Vagina (tissue), 2 donors: ENCODE measurements at places on chromosomes 7 and 10.

DNA sequence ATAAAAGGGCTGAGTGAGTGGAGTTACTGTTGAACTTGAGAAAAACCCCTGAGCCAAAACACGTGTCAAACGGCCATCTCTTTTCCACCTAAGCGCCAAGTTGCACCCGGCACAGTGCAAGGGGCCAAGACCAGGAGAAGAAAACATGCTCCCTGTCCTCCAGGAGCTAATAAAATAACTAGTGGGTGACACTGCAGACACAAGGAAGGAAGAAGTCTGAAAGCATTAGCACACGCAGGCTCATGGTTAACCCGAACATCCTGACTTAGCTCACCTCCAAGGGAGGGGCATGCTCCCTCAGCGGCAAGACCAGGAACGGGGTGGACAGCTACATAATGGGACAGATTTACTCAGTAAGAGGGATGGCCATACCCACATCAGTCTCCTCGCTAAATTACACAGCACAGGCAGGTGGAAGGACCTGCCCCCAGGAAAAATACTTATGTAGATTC lies 65.0 kb downstream of the PIP4K2A start:
- no peak for DNase-seq

GRCh38 chr10:17689137-17689536 lies 45.2 kb downstream of the STAM start:
- DNase-seq, result no peak

- DNase-seq, result no peak
Observed at GRCh38 chr7:118009419-118009818, 136.2 kb upstream of the CTTNBP2 start.

DNA sequence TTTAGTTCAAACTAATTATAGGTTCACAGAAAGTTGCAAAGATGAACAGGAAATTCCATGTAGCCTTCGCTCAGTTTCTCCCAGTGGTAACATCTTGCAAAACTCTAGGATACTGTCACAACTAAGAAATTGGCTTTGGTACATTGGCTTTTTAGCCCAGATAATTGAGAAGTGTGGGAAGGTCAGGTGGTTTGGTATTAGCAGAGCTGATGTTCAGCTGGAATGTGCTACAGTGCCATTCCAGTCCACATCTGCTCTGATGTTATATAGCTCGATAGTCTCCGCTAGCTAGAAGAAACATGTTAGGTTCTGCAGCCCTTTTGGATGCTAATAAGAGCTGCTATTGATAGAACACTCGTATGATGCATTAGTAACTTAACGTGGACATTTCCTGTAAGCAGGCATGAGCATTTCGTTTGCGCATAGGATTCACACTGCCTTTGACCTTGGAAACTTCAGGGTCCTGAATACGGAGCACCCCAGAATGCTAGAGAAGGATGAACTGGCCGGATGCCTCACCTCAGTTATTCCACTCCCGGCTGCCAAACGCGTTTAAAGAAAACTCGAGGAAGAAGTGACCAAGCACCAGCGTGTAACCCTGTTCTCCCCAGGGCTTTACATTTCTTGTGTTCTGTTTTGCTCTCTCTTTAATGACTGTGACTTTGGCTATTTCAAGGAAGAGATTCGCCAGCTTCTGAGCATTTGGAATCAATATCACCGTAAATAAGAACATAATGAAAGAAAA lies 271.4 kb downstream of the GALNT17 start:
- no peak for DNase-seq

DNA sequence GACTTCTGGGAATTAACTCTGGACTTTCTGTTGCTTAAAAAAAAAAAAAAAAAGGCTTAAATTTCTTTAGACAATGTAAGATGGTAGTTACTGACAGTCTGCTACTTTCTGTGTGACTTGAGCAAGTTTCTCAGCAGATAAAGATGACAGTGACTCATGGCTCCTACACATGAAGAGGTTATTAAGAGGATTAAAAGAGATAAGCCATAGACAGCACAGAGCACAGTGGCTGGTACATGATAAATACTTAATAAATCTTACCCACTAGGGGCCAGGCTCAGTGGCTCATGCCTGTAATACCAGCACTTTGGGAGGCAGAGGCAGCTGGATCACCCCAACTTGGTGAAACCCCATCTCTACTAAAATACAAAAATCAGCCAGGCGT lies 174.8 kb downstream of the JAZF1 start:
- DNase-seq, result no peak

DNA sequence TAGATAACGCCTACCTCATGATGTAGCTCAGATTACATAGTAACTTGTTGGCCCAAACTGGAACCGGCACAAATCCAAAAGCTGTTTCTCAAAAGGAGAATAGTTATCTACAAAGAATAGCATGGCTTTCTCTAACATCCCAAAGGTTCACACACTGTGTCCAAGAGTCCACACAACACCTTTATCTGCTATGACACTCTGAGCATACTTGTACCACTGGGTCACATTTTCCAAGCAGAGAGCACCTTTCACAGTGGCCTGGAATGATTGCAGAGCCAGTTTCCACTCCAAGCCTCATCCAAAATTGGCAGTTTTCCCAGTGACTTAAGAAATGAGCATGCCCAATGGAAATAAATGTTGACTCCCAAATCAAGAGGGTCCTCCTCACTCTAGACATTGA lies 155.3 kb downstream of the VWC2 start:
- DNase-seq, result no peak

DNA sequence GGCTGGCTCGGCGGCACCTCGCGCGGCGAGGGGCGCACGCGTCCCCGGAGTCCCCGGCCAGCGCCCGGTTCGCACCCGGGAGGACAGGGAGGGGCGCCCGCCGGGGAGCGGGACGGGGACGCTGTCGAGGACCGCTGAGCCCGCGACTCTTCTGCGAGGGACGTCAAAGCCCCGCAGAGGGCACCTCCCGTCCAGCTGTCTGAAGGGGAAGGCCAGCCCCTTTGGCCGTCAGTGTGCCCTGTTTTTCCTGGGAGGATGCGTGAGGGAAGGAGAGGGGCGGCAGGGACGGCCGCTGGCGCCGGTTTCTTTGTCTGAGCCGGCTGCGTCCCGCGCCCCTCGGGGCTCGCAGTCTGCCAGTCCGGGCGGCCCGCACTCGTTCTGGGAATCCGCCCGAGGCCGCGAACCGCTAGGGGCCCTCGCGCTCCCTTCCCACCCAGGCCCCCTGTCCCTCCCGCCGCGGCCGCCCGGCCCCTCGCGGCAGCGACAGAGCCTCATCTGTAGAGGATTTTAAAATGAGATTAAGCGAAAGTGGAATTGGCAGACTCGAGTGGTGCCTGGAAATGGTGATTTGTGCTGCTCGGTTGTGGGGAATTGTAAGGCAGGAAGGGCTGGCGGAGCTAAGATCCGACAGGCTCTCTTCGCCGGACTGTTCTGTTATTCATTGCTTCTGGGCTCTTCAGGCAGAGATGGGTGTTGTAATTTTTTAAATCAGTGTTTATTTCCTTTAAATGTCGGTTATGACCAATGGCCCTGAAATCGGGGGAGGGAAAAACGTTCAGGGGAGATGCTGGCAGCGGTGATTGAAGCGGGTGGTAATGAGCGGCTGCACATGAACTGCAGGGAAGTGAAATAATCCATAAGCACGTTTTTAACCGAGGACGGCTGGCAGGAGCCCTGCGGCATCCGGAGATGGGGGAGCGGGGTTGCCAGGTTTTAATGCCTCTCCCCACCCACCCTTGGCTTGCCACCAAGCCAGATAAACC lies 618 bp upstream of the RELN start:
- no peak for DNase-seq

DNA sequence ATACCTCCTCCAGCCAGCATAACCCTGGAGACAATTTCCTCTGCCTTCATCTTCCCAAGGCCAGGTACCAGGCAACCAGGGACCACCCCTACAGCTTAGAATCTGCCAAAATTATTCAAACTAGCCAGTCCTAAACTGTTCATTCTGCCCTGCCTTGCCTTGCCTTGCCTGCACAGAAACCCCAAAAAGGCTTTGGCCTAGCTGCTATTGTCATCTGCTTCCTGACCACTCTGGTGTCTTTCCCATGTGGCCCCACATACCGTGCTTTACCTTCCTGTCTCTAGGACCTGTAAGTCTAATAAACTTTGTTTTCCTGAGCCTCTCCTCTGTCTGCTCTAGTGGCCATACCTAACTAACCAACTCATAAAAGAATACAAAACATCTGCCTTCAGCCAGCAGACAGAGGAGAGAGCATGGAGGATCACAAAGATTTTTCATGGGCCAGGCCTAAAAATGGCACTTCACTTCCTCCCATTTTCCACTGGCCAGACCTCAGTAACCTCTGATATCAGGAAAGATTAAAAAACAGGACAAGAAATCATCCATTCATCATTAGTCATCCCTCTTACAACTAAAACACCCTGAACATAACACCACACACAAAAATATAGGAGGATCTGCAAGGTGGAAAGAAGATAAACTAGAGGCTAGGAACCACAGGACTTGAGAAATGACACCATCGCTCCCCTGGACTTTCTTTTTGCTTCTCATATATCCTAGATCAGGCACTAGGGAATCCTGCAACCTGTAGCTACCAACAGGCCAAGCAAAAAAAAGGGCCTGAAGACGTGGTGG lies 51.5 kb downstream of the IMMP2L start:
- DNase-seq, result no peak

DNA sequence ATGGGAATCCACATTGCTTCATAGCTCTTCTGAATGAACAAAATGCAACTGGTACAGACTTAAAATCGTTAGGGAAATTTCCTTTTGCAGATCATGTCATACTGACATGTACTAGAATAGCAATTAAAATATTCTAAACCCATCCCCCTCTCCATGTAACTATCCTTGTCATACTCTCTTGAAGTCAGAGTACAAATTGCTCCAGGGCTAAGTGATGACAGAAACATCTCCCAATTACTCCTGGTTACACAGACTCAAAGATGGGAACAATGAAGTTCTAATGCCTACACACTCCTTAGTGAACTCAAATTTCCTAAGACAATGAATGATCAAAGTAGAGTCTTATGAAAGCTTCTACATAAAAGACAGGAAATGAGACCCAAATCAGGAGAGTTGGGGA lies 87.2 kb downstream of the PDE1C start:
- no peak for DNase-seq

DNA sequence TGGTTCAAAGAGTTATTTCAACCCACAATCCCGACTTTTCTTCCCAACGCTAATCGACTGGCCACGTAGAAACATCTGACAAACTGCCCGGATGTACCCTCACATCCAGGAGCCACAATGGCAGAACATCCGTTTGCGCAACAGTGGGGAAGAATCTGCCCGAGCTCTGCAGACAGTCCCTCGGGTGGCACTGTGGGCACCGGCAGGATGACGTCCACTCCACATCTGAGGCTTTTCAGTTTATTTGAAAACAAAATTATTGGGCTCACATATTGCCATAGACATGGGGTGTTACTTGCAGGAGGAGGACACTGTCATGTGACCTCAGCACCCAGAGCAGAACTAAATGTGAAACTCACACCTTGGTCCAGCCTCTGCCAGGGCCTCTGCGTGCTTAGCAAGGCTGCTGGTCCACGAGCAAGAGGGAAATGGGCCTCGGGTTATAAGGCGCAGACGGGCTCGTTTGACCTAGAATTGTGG lies 84.1 kb downstream of the MKI67 start:
- DNase-seq, result no peak

DNA sequence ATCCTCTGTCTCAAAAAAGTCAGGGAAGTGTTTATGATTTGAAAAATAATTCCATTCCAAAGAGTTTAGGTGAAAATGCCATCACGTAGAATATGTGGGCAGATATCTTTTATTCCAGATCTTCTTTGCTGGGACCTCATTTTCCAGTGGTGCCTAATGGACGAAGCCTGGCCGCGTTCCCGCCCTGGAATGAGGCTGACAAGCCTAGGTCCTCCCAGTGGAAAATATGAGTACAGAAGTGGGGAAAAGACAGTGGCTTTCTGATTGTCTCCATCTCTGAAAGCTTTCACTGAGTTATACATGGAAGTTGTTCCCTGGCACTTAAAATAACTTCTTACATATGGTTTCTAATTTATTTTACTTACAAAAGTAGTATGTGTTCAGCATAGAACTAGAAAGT lies 139.4 kb downstream of the TACC2 start:
- no peak for DNase-seq

GRCh38 chr10:120387326-120387725 lies 69.7 kb upstream of the PLPP4 start:
- no peak for DNase-seq

DNA sequence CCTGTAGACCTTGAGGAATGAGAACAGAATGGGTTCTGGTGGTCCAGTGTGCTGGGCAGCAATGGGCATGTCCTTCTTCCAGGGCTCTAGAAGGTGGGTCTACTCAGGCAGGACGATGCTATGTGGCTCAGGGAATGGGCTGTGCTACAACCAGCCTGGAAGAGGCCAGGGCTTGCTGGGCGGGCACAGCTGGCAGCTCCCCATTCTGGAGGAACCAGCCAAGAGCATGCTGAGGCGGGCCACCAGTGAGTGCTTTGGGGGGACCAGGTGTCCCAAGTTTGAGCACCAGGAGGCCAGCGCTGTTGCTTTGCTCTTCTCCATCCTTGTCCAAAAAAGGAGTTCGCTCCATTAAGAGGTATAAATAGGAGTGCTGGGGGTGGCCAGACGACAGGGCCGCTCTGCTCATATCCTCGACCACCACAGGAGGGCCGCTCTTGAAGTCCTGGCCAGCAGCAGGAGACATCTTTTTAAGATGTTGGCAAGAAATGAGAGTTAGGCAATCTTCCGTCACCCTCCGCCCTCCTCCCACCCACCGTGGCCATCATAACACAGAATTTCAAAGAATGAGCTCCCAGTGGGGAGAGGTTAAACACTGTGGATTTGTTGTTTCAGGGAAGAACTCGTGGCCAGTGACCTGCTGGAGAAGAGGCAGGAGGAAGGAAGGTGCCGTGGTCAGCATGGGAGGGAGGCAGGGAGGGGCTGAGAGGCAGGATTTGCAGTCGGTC lies 141.3 kb downstream of the GRK5 start:
- DNase-seq, result no peak

DNA sequence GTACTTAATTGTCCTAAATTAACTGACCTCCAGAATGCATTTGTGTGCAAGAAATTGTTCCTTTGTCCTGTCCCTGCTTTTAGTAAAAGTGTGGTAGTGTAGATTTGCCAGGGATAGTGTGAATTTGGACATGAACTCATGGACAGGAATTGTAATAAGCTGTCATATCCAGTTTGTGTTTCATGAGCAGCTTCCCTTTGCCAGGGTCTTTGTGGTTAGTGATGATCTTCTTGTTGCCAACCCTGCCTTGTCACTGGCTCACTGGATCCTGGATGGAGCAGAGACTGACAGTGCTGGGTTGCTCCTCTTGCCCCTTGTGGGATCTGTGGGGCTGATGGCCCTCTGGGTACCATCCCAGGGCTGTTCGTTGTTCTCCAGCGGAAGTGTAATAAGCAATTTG lies 110.1 kb downstream of the CCNY start:
- no peak for DNase-seq

GRCh38 chr10:113169111-113169510 lies 219.1 kb downstream of the TCF7L2 start:
- no peak for DNase-seq

GRCh38 chr7:119900996-119901672 lies 371.8 kb upstream of the KCND2 start:
- DNase-seq, result no peak

- DNase-seq, result no peak
Observed at GRCh38 chr10:84522612-84523462, 194.4 kb downstream of the CCSER2 start.

- no peak for DNase-seq
Observed at GRCh38 chr10:75935240-75935639, 503.8 kb downstream of the LRMDA start.
